ENCODE measurements at places on chromosomes 6 and 20.

DNA sequence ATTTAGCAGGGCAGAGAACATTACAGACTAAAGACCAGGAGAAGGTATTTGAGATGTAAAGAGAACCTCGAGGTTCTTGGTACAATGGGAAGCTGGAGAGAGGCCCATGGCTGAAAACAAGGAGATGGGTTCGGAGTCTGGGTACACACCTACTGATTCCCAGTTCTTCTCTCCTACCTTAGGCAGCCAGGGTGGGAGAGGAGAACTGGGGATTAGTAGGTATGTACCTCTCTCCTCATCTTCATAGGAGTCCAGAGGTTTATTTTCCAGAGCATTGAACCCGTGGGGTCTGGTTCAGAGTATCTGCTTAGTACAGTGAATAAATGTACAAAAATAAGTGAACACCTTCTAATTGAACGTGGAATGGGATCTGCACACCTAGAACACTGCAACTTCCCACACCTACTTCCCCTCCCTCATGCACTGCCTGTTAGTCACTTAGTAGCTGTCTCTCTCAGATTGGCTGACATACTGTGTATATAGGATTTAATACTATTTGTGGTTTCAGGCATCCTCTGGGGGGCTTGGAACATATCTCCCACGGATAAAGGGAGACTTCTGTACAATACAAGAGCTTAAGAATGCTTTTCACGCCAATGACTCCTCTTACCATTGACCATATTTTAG is 23.5 kb upstream of the NUP153 start:
- DNase-seq = no peak

DNA sequence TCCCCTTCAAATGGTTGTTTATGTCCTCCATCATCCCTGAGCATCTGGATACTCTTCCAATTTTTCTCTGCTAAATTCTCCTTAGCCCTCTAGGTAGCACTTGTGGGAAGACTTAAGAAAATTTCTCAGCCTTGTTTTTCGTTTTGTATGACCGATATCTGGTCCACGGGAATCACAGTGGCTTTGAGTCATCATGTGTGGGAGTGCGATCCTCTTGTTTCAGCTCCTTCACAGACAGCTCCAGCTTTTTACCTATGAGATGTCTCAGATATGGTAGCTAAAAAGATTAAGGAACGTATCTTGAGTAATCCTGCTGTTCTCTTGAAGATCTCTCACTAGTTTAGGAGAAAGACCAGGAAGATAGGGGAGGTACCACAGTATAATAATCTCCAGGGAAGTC is 196.1 kb downstream of the GRM1 start:
- DNase-seq = no peak

- no peak for DNase-seq
Observed at GRCh38 chr6:149277621-149278020, 39.9 kb upstream of the TAB2 start.

DNA sequence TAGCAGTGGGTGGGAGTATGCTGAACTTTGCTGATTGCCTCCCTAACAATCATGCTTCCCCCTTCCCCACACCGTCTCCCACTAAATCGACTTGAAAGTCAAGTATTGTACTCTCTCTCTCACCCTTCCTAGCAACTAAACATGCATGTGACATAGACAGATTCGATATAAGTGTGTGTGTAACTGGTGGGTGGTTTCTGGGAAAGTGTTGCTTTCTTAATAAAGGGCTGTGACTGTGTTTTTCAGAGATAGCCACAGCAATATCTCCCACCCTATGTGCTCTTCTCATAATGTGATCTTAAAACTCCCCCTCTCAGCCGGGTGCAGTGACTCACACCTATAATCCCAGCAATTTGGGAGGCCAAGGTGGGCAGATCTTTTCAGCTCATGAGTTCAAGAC is 49.3 kb upstream of the E2F3 start:
- no peak for DNase-seq

DNA sequence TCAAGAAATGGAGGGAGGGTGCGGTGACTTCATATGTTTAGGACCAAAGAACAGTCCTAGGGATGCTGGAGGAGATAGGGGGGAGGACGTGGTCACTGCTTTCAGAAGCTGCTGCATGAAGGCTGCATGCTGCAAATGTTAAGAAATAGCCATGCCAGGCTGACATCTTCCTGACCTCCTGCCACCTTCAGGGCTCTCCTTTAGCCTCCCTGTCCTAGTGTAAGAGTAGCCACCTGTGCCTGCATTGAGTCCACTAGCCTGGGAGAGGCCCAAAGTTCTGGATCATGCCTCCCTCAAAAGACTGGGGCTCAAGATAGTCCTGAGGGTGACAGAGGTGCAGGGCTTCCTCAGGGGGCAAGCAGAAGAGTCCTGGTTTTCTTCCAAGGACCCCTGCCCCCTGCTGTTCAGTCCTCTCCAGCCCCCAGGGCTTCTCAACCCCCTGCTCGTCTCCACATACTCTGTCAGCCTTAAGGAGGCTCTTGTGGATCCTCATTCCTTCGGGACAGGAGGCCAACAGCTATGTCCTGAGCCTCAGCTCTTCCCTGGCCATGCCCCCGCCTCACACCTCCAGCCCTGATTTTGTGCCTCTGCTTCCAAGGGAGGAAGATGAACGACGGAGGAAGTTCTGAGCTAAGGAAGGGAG is 96.3 kb downstream of the MRPL14 start:
- DNase-seq = no peak

GRCh38 chr6:141169419-141169818 is 963.3 kb upstream of the GJE1 start:
- peak; percentile 1 for DNase-seq

DNA sequence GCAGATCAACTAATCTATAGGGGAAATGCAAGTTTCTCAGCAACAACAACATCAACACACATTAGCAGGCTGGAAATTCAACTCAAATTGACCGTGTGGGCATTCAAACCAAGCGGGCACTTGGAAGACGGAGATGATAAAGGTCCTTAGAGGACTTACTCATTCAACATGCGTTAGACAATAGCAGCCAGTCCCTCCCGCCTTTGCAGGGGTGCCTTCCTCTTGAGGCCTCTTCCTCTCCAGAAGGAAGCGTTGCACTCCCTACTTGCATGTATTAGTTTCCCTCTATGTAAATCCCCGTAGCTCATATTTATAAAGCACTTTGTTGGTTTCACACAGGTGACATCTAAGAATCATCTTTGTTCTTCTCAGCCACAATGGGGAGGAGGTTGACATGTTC is 300.8 kb upstream of the STXBP5 start:
- DNase-seq = no peak

DNA sequence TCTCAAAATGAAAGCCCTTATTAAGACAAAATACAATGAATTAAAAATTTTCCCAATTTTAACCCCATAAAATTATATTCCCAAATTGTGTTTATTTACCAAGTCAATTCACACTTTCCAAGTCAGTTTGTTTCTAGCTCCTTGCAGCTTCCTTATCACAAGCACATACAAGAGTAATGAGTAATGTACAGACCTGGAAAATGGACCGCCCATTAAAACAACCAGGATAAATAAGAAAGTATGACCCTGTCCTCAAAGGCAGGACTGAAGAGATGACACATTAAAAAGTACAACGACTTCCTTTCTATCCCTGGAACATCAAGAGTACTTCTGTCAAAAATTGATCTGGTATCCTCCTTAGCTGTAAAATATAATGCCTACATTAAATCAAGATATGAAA is 47.1 kb upstream of the TMX4 start:
- DNase-seq = no peak

DNA sequence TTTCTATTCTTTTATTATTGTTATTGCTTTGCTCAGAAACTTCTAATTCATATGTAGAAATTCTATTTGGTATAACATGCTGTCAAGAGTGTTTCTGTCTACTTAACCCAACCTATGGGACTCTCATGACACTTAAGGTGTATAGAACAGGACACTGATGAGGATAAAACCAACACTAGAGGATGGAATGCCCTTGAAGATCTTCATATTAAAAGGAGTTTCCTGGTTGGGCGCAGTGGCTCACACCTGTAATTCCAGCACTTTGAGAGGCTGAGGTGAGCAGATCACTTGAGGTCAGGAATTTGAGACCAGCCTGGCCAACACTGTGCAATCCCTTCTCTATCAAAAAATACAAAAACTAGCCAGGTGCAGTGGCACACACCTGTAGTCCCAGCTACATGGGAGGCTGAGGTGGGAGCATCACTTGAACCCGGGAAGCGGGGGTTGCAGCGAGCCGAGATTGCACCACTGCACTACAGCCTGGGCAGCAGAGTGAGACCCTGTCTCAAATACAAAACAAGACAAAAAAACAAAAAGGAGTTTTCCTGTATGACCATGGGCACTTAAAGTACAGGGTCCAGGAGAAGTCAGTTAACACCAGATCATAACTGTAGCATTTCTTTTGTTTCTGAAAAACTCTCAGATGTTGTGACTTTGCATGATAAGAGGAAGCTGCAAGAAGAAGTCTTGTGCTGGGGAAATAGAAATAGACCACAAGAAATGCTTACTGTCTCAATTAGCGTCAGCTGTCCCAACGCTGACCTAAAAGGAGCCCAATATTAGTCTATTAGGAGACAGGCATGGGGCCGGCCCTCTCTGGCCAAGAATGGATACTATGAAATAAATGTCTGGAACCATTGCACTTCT is 38.9 kb upstream of the CD2AP start:
- DNase-seq = no peak

DNA sequence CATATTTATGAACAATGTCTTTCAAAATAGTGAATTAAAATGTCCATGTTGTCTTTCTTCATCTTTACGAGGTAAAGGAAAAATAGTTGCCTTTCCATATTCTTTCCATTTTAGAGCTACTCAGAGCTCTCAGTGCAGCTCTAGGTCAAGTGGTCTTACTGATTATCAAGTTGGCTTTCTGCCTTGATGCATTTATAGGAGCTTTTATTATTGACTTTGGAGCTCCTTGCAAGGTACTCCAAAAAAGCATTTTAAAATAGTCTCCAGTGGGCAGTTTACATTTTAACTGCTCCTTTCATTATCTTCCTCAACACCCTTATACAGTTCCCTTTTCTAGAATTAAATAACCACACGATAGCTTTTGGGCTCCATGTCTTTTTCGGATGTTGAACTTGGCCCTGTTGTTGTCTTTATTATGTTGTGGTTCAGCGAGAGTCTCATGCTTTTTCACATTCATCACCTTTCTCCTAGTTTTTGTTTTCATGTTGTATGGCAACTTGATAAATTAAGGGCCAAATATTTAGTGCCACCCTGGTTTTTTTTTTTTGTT is 122.9 kb downstream of the CLIC5 start:
- DNase-seq = no peak

- no peak for DNase-seq
Observed at GRCh38 chr6:137001977-137002302, 42.8 kb downstream of the IL20RA start.

DNA sequence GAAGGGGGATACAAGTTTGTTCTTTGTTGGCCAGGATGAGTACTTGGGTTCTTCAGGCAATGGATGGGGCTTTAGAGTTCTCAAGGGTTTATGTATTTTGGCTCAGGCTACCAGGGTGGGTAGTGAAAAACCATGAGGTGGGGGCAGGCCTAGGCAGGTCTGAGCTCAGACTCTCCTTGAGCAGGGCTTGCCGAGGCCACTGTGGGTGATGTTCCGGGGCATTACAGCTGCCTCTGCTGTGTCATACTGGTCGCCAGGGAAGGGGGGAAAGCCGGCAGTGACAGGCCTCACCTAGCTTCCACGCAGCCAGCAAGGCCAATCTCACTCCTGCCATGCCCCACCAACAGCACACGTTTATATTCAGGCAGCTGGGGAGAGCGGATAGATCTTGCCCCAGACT is 79.6 kb downstream of the BCKDHB start:
- no peak for DNase-seq

- DNase-seq = no peak
Observed at GRCh38 chr6:37321101-37321500, 32.7 kb upstream of the RNF8 start.

- peak; percentile 18 for DNase-seq
Observed at GRCh38 chr6:46677314-46677654, 10.4 kb upstream of the TDRD6 start.

GRCh38 chr6:135331002-135331401 is 149.9 kb downstream of the MYB start:
- no peak for DNase-seq

DNA sequence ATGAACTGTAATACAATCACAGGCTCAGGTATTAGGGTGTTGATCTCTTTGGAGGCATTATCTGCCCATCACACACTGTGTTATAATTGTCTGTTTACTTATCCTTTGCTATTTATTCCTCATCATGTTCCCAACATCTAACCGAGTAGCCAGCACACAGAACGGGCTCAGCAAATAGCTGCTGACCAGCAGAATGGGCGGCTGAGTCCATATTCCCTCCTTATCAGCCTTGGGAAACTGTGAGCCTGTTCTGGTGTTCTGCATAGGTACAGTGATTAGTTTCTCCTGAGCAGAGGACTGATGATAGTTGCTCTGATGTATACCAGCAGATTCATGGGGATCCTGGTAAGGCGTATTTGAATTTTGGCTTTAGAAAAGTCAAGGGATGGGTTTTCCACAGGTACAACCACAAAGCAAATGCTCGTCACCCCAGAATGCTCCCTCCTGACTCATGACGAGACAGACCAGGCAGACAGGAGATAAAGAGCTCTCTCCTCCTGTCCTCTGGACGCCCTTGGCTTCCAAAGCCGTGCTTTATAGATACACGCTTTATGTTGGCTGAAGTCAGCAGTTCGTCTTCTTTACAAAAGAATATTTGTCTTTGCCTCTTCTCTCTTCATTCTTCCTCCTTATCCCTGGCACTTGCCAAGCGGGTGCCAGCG is 166.7 kb downstream of the TTLL2 start:
- DNase-seq = no peak

DNA sequence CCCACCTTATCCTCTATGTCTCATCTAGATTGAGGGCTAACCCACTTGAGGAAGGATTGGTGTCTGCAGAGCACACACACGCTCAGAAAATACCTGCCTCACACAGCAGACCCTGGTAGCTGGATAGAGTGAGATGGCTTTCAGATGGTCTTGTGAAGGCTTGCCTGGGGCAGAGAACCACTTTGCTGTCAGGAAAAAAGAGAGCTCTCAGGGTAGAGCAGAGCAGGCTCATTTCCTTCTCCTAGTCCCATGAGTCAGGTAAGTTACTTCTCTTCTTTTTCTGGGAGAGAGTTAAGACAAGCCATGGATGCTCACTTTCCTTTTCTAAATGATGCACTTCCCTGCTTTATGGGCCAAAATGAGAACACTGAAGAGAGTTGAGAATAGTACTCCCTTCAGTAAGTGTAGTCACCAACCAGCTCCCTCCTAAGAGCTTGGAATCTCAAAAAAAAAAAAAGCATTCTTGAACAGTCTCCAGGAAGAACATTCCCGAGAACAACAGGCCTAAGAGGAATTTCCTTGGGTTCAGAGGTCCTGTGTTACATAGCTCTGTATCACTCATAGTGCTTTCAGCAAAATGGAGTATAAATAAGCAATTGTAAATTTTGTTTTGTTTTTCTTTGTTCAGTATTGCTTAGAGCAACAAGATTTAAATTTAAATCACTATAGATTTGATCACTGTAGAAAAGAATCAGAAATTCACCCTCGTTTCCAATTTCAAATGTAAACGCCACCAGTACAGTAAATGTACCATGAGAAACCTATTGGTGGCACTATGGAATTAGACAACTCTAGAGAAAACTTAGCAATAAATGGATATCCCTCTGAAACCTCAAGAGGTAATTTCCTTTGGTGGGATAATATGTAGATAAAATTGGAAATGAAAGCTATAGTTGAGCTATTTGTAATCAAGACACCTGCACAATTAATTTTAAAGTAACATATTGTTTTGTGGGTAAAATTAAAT is 530.3 kb downstream of the RFPL4B start:
- no peak for DNase-seq
